ENCODE measurements at places on chromosomes 4 and X.
A peak's percentile ranks its signal among the peaks of the same experiment; 100 is the strongest.

- no peak for DNase-seq
Measured at GRCh38 chr4:163967263-163967662, 472.8 kb downstream of the TMA16 start.

DNA sequence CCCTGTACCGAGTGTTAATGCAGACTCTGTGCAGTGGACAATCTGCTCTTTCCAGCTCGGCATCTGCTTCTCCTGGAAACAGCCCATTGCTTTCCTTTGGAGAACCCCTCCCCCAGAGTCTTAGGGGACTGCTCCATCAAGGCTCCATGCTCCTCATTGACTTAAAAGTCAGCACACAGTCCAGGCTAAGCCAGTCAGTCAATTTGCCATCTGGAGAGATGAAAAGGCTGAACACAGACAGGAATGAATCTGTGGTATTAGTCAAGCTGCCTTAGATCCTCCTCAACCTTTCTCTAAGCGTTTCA is 20.3 kb downstream of the ATP8A1 start:
- no peak for DNase-seq

- DNase-seq: peak; percentile 50
Measured at GRCh38 chr4:140116442-140117104, 37.4 kb downstream of the MAML3 start.

DNA sequence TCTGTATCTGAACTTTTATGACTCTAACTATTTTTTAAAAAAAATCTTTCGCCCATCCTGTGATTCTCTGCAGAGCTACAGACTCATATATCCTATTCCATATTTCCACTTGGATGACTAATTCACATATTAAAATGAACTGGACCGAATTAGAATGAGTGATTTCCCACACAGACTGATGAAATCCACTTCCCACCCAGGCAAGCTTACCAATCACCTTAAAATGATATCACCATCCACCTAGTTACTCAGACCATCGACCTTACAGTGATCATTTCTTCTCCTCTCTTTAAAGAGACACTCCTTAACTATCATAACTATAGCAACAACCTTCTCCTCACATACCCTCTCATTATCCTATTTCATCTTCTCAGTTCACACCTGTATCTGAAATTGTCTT is 34.1 kb upstream of the GUCY1B1 start:
- DNase-seq: peak; percentile 49

DNA sequence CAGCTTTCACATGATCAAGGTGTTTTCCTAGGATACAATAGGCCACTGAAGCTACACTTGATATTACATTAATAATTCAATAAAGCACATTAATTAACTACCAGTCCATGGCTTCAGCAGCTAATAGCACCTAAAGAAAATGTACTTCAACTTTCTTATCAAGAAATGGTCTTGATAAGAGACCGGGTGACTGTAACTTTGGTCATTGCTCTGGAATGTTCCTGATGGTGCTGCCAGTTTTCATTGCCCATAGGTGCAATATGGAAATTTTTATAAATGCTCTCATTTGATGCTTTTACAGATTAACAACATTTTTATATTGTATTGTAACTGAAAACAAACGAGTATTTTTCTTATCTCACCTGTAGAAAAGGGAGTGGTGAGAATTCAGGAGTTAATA is 165.4 kb downstream of the SHROOM3 start:
- no peak for DNase-seq

GRCh38 chrX:38896724-38897298 is 95.6 kb downstream of the MID1IP1 start:
- DNase-seq: no peak

DNA sequence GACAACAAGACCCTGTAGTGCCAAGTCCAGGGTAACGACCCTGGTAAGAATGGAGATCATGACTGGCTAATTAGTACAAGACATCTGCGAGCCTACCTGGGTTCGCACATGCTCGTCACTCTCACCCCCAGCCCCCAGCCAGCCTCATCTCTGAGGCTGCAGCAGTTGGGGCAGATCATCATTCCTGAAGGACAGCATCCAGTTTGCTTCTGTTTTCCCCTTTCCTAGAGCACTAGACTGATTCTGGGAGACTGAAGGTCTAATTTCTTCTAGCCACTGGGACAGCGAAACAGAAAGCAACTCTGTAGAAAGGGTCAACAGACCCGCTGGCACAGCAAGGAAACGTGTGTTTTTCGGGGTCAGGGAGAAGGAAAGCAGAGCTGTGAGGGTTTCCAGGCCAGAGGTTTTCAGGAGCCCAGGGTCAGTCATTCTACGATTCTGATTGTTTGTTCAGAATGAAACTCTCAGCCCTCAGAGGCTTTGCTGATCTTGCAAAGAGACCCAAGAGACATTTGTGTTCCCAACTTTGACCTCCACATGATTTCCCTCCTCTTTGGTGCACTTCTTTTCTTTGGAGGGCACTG is 343.1 kb upstream of the NOCT start:
- DNase-seq: no peak

DNA sequence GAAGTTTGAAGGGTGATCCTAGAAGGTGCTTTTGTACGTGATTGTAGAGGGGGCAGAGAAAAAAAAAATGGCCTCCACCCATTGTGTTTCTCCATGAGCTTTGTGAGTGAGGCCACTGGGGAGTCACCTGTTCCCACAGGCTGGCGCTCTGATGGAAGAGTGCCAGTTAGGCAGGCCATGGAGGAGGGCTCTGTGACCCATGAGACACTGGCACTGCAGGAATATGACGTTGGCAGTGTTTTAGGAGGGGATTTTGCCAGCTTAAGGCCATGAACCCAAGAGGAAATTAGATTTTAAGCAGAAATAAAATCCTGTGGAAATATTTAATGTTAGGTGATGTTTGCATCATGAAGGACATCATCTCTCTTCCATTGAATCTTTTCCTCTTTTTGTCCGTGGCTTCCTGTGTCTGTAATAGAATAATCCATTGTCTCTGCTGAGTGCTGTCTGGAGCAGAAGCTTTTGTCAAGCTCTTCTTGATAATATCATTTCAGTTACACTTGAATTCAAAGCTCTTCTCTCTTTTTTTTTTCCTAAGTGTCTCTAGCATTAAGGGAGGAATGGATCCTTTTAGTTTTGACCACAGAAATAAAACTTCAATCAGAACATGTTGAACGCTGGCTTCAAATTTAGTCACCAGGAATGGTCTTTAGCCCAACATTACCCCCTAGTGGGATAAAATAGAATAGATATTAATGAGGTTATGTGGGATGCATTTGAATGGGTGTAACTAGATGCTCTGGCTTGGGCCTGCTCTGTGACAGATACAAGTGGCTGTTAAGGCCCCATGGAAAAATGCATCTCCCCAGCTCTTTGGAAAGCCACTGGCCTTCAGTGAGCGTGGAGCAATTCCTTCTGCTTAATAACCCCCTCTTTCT is 41.0 kb upstream of the UCP1 start:
- DNase-seq: peak; percentile 48

DNA sequence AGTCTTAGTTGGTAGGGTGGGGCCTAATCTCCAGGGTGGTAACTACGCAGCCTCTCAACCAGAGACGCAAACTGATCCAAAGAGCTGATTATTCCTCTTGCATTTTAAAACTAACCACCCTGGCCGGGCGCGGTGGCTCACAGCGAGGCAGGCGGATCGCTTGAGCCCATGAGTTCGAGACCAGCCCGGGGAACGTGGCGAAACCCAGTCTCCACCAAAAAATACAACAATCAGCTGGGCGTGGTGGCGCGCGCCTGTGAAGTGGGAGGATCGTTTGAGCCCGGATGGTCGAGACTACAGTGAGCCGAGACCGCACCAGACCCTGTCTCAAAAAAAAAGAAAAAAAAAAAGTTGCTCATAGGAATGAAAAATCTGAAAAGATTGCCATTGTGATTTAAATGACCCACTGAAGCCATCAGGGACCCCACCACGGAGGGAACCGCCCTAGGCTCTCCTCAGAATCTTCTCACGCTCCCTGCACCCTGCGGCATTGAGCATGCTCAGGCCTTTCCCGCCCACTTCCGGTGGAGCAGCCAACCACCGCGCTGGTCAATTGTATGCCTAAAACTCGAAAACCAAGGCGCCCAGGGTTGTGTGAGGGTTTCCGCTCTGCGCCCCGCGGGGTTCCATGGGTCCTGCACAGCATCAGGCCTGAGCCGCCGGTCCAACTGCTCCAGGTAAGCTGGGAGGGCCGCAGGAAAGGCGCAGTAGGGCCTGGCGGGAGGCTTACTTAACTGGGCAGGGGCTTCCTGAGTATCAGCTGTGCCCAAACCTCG is at the start of gene TRIM60:
TRIM60 (plus strand) TSS at position 564 of the 776 bp plus-strand sequence. CDS start 8,074 bp downstream, outside the sequence.
- no peak for DNase-seq

- no peak for DNase-seq
Measured at GRCh38 chrX:143648705-143649104, 12.8 kb upstream of the SLITRK4 start.

GRCh38 chr4:108426493-108426892 is 193.9 kb upstream of the RPL34 start:
- DNase-seq: peak; percentile 85

Data from fibroblast of skin of right biceps (primary cell).